ENCODE measurements at places on chromosomes 2 and 18. TPM values are rescaled to one million over a fixed set of nuclear protein-coding genes. Genes with fewer than 3 reads are reported as not detected.

Gene GALNT5
- polyA plus RNA-seq = not detected

Gene APLF
- polyA plus RNA-seq = 1.2 TPM

Gene RESP18
- polyA plus RNA-seq = not detected

Gene ALPP
- polyA plus RNA-seq = not detected

DNA sequence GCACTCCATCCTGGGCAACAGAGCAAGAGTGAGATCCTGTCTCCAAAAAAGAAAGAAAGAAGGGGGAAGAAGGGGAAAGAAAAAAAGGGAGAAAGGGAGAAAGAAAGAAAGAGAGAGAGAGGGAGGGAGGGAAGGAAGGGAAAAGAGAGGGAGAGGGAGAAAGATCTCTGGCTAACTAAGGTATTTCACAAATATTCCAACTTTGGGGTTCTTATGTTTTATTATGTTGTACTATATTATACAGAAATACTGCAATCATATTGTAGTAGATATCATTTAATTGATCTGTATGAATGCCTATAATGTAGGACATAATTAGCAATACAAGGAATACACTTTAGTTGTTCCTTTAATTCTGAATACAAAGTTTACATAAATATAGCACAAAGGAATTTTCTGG is 70.1 kb upstream of the STAM2 start:
- H3K27ac ChIP-seq = no peak overlapping the region
- H3K4me3 ChIP-seq = no peak overlapping the region
- no peaks in the 10 kb centered on the region for H3K27me3 ChIP-seq
- no peak for DNase-seq
- no peaks in the 10 kb centered on the region for H3K36me3 ChIP-seq
